Stomach (tissue), 19 donors: ENCODE measurements at places on chromosomes 11 and 22. TPM values are rescaled to one million over a fixed set of nuclear protein-coding genes. Genes with fewer than 3 reads are reported as not detected.

Gene WNT11
- polyA plus RNA-seq: 0.12 TPM

Gene OR8D1
- not detected for polyA plus RNA-seq

Gene SLC5A12
- not detected for polyA plus RNA-seq

Gene GAB4
- polyA plus RNA-seq: not detected
